ENCODE measurements at places on chromosomes 12 and 14.

GRCh38 chr14:58629281-58629680, 8.5 kb upstream of the DACT1 start:
- DNase-seq = no peak

DNA sequence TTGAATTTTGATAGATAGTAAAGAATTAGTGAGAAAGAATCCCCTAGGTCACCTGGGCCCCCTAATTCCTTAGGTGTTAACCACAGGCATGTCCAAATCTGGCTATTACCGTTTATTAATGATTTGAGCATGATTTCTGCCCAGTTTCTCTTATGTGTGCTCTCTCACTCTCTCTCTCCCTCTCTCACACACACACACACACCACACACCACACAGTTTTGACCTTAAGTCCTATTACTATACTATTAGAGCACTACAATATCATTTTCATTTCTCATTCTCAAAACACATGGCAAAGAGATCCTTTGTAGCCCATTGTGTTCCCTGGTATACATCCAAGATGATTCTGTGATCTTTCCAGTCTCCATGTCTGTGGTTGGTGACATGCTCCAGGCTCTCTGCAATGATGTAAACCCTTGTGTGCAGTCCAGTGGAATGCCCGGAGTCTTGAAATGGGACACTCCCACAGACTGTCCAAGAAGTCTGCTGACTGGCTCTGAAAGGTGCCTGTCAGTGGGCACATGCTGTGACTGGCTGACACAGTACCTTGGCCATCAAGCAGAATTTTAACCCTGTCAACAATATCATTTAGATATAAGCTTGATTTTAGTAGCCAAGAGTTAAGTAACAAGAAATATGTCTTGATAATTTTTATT, 96.2 kb downstream of the FIGNL2 start:
- no peak for DNase-seq

GRCh38 chr12:19248929-19249602, 119.5 kb downstream of the PLEKHA5 start:
- DNase-seq = no peak

DNA sequence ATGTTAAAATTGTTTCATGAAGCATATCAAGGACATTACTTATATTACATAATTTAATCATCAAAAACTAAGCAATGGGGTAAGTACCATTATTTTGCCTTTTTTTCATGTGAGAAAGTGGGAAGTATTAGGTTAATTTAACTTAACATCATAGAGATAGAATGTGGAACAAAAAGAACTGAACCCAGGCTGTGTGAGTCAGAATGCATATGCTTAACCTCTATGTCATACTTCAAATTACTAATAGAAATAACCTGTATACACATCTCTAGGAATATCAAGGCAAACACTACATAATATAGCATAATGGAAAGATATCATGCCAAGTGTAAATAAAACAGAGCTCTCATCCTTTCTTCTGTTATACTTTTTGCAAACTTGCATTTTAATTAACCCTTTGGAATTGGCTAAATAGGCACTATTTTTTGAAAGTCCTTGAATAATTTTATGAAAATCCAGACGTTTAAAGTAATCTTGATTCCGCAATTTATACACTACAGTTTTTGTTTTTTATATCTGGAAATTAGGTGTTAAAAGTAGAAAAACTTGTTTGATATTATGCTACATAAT, 777.7 kb downstream of the SLC6A15 start:
- DNase-seq = no peak

- DNase-seq = no peak
Measured at GRCh38 chr14:70832561-70833305, 23.4 kb upstream of the MAP3K9 start.

GRCh38 chr14:52315355-52315718, 1.2 kb downstream of the PTGER2 start:
- no peak for DNase-seq

DNA sequence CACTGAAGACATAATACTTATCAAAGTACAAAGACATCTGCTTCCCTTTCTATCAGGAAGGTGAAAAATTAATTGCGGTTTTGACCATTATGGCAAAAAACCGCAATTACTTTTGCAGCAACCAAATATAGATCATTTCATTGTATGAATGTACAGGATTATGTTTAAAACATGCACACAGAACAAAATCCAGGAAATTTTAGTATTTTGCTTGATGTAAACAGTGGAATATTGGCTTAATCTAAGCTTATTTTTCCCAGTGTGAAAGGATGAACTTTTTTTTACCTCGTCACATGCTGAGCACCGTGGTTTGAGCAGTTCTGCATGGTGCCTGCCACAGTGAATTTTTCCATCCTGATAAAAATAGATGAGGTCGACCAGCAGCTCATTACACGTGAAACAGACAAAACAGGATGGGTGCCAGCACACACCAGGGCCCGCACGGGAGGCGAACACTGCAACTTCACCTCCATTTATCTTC, 121.2 kb downstream of the PRICKLE1 start:
- no peak for DNase-seq

- no peak for DNase-seq
Measured at GRCh38 chr12:92389466-92389865, 243.8 kb upstream of the BTG1 start.

GRCh38 chr14:24179961-24180796, 8.3 kb downstream of the REC8 start:
- DNase-seq = no peak

- peak; percentile 9 for DNase-seq
Measured at GRCh38 chr14:79510659-79511058, 700.6 kb downstream of the DIO2 start.

- peak; percentile 87 for DNase-seq
Measured at GRCh38 chr14:21071225-21072030, 1.3 kb downstream of the ARHGEF40 start.

DNA sequence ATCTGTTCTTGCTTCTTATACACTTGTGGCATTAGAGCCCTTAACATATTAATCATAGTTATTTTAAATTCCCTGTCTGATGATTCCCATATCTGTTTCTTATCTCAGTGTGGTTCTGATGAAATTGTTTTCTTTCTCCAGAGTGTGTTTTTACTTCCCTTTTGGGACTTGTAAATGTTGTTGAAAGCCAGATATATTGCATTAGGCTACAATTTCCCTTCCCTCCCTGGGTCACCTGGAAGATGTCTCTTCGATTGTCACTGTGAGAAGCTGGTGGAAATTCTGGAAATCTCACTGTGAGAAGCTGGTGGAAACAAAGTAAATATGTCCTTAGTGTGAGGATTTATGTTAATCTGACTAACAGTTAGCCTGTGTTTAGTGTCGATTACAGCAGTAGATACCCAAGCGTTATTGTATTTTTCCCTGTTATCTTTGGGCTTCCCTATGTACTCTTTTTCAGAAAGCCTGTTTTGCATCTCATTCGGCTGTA, 717.3 kb downstream of the TRHDE start:
- DNase-seq = no peak

DNA sequence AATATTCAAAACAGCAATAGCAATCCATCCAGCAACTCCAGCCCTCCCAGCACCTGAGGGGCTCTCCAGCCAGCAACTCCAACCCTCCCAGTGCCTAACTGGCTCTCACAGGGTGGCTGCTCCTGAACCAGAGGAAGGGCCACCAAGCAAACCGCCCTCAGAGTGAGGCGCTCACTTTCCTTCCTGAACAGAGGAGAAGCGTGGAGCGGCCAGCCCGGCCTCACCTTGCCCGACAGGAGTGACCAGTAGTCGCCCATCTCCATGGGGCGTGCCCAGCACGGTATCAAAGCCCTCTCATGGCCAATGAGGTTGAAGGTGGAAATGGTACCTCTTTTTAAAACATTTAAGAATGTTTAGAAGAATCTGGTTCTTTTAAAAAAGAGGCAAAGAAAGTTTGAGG, 27.4 kb downstream of the CDC42BPB start:
- no peak for DNase-seq

GRCh38 chr14:21680072-21680471, 6.5 kb upstream of the OR4E1 start:
- DNase-seq = no peak

- no peak for DNase-seq
Measured at GRCh38 chr12:32265951-32266350, 133.4 kb upstream of the FGD4 start.

GRCh38 chr12:80622271-80622670, 85.2 kb upstream of the MYF6 start:
- DNase-seq = no peak

GRCh38 chr14:97543221-97543620, 746.0 kb downstream of the VRK1 start:
- DNase-seq = no peak

GRCh38 chr12:2739832-2740641, 54.7 kb upstream of the FKBP4 start:
- DNase-seq = peak; percentile 10

DNA sequence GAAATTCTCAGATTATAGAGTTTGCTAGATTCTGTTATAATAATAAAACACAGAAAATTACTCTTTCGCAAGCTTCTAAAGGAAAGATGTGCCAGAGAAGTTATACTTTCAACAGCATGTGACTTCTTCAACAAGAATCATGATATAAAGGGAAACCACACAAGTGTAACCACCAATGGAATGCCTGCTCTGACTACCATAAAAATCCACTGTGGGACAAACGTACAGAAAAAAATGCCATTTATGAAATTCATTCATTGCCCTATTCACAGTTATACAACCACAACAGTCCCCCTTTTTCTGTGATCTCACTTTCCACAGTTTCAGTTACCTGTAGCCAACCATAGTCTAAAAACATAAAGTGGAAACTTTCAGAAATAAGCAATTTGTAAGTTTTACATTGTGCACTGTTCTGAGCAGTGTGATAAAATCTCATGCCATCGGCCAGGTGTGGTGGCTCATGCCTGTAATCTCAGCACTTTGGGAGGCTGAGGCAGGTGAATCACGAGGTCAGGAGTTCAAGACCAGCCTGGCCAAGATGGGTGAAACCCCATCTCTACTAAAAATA, 3.2 kb downstream of the CATSPERB start:
- DNase-seq = no peak

DNA sequence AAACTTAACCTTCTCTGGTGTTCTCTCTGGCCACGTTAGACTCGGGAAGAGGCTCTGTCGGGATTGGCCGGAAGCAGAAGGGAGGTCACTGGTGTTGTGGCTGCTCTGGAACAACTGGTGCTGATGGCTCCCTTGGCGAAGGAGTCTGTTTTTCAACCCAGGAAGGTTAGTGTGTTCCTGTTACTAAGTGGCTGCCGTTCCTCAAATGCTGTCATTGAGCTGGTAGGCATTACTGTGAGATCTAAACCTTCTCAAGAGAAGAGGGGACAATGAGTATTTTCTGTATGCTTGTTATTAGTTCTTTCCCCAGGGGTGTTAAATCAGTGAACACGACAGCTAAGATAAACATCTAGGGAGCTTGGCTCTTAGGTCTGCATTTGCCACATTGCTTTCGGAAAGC, 18.3 kb downstream of the POP5 start:
- no peak for DNase-seq

GRCh38 chr14:52015411-52016030, 26.2 kb downstream of the RTRAF start:
- no peak for DNase-seq

GRCh38 chr12:52964556-52965336, 15.8 kb downstream of the KRT18 start:
- DNase-seq = no peak

- no peak for DNase-seq
Measured at GRCh38 chr14:41072776-41073175, 533.9 kb upstream of the LRFN5 start.

GRCh38 chr14:40282196-40282595, 850.0 kb upstream of the FBXO33 start:
- no peak for DNase-seq

GRCh38 chr12:123095078-123095881, 55.6 kb downstream of the PITPNM2 start:
- no peak for DNase-seq

DNA sequence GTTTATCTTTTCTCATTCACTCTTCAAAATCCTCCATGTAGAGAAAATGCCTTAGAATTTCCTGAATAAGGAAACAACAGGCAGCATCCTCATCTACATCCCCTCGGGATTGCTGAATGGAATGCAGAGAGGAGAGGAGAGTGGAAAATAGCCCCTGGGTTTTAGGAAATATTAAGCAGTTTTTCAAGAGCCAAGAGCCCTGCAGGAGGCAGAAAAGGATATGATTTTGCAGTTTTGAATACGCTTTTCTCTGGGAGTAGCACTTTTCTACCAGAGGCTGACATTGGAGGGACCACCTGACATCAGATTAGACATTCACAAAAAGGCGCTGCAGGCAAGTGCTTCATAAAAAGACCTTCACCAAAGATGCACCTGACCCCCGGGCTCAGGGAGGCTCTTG, 362.2 kb upstream of the SFSWAP start:
- no peak for DNase-seq

GRCh38 chr12:28089338-28089737, 100.9 kb upstream of the CCDC91 start:
- DNase-seq = no peak

GRCh38 chr12:64034901-64035576, 187.1 kb downstream of the KICS2 start:
- no peak for DNase-seq

GRCh38 chr12:57006809-57007475, 596 bp upstream of the ZBTB39 start:
- no peak for DNase-seq

- peak; percentile 74 for DNase-seq
Measured at GRCh38 chr12:480831-481816, 21.4 kb downstream of the B4GALNT3 start.

DNA sequence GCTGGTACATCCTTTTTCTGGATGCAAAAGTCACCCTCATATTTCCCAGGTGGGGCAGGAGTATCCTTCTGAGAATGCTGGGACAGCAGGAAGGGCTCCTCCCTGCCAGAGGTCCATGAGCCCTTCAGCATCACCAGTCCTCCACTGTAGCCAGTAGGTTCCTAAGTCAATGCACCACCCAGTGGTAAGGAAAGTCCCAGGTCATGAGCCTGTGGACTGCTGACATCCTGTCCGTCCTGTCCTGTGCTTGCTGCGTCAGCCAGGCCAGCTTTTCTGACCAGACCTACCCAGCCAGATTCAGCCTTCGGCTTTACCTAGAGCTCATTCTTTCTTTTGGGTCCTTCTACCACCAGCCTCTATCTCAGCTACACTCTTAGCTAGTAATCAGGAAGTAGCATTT, 23.0 kb upstream of the ACTN1 start:
- DNase-seq = no peak

DNA sequence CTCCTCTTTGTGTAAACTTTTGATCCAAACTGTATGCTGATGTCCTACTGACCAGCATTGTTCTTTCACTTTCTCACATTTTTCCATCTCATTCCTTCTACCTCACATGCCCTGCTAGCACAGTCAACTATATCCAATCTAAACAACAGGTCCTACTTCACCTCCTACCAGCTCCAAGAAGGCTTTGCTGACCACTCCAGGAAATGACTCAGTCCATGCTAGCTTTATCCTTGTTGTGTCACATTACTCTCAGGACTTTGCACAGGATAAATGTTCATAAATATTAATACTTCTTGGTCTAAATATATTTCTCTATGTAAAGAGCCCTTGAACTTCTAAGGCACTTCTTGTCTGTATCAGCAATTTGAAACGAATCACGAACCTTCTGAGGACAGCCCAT, 64.9 kb upstream of the PCED1B start:
- DNase-seq = peak; percentile 54

- no peak for DNase-seq
Measured at GRCh38 chr14:71960494-71961353, 28.5 kb downstream of the RGS6 start.

All from smooth muscle cell of the brain vasculature (primary cell).